Frontal cortex (tissue), 4 donors: ENCODE measurements at places on chromosomes 3 and 15. TPM values are rescaled to one million over a fixed set of nuclear protein-coding genes. Genes with fewer than 3 reads are reported as not detected.

Gene SPTBN5
- total RNA-seq: 0.41 TPM

Gene KNG1
- not detected for total RNA-seq

Gene GALNT15
- total RNA-seq: 2.0 TPM

Gene GOLGA8T
- total RNA-seq: not detected

Gene CORO2B
- 19.2 TPM for total RNA-seq

Gene RAB27A
- total RNA-seq: 8.2 TPM

Gene WHAMM
- 4.9 TPM for total RNA-seq

Gene IQCF5
- total RNA-seq: not detected

Gene CCDC191
- 4.1 TPM for total RNA-seq

Gene P2RY1
- total RNA-seq: 33.8 TPM

Gene BCHE
- total RNA-seq: 13.9 TPM

Gene HEMK1
- total RNA-seq: 4.5 TPM

Gene FANCD2OS
- total RNA-seq: not detected

Gene KCNH8
- total RNA-seq: 11.0 TPM

Gene IL17RB
- 1.6 TPM for total RNA-seq

Gene HDDC3
- 8.6 TPM for total RNA-seq

Gene LSM3
- 13.5 TPM for total RNA-seq

Gene DNAJC13
- 71.3 TPM for total RNA-seq

Gene TMEM266
- 4.5 TPM for total RNA-seq

Gene ISL2
- total RNA-seq: not detected

Gene CD86
- 1.2 TPM for total RNA-seq

Gene GNB4
- total RNA-seq: 163 TPM

Gene STRA6
- total RNA-seq: 3.7 TPM

Gene CLDN18
- not detected for total RNA-seq

Gene AGBL1
- 1.2 TPM for total RNA-seq

Gene EPHB3
- total RNA-seq: 5.7 TPM

Gene PLSCR5
- total RNA-seq: under 0.01 TPM
